Left ventricle myocardium inferior (tissue), 1 donor: ENCODE measurements at places on chromosomes 6 and 20.

DNA sequence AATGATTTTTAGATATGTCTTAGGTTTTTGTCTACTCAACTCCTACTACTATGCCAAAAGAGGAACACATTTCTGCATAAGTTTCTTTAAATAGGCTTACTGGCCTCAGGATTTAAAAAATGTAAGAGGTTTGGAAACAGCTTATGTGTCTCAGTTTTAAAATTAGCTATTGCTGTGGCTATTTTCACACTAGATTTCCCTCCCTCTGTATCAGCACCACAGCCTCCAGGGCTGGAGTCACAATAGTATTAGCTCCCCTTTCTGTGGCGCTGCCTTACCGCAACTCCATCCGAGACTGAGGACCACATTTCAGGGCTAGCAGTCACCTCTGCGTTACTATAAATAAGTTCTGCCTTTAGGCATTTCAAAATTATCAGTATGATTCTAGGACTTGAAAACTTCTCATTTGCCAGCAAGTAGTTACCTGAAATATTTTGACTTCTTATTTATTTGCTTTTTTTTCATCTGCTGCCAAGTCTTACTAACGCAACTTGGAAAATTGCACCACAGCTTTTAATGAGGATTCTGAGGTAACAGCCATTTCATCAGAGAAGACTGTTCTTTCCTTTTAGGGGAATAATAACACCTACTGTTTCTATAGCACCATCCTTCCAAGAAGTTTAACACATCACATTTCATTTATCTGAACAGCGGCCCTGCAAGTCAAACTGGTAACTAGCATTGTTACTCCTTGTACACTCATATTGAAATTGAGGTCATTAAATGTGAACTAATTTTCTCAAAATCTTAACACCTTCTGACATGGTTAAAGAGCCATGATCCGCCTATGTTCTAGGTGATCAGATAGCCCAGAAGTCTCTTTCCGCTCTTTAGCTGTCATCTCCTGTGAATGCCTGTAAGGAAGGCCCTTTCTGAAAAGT lies 105.9 kb downstream of the GJA10 start:
- DNase-seq = no peak

GRCh38 chr6:45426251-45426650 lies 48.5 kb upstream of the SUPT3H start:
- DNase-seq = no peak

DNA sequence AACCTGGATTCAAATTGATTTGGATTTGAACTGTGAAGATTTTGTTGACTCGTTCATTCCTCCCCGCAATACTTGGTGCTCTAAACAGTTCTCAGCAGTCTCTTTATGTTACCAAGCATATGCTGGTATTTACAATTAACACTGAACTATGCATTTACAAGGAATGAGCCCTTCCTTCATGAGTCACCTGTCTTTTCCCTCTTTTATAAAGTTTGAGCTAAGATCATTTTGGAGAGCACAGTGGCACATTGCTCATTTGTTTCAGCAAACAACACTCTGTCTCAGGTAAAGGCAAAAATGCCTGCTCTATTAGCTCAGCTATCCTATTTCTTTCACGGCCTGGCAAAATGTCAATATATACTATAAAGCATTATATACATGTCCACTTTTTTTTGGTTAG lies 285.4 kb downstream of the PHACTR1 start:
- no peak for DNase-seq

- no peak for DNase-seq
These were observed 16.4 kb upstream of the CCDC28A start for GRCh38 chr6:138757136-138757535.

DNA sequence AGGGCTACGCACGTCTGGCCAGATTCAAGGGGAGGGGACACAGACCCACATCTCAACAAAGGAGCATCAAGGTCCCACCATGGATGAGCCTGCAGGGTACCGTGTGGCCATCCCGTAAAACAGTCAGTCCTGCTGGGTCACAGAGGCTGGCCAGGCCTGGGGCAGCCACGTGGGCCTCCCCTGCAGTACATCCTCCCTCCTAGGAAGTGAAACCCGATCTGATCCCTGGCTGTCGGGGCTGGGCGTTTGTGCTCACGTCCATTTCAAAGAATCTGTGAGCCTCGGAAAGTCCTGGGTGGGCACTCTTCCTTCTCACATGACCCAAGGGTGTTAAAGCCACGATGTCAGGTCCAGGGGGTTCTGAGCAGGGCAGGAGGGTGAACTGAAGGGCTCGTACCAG lies 14.3 kb downstream of the SULF2 start:
- DNase-seq = peak; percentile 24

GRCh38 chr20:44454306-44454963 lies 21.2 kb upstream of the TTPAL start:
- DNase-seq = no peak

DNA sequence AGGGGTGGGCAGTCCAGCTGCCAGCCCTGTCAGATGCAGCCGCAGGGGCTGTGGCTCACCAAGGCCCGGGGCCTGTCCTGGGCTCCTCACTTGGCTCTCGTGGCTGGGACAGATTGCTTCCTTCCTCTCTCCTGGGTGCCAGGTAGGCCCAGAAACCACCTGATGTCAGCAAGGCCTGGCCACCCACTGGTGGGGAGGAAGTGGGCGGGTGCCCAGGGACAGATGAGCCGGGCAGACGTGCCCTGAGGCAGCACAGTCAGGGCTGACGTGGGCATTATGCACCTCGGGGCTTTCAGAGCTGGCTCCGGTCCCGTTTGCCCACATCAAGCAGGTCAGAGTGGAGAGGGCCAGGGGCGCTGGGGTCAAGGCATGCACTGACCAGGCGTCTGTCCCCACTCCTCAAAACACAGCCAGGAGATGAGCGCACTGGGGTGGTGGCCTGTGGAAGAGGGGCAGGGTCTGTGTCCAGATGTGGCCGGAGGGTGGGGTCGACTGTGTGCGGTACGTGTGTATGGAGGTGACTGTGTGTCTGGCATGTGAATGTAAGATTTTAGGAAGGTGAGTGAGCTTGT lies 133.2 kb upstream of the PTPN1 start:
- DNase-seq = no peak

GRCh38 chr6:159035891-159036290 lies 8.9 kb downstream of the TAGAP start:
- DNase-seq = no peak

- no peak for DNase-seq
These were observed 317.6 kb downstream of the CLIC5 start for GRCh38 chr6:45698046-45698445.

DNA sequence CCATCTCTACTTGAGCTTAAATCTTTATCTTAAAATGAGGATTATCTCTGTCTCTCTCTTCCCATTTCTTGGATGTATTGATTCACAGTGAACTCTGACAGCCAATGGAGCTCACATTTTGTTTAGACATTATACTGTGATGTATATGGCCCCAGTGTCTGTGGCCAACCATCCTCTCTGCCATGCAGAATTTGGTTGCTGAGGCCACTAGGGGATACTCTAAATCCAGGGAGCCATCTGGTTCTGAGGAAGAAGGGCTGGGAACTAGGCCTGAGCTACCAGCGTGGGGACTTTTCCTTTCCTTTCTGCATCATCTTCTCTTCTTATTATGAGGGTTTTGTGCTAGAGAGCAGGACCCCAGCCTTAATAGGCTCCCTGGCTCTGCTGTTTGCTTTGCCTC lies 59.1 kb upstream of the RIPOR2 start:
- no peak for DNase-seq
